ENCODE measurements at places on chromosomes 2 and 18.
A peak's percentile ranks its signal among the peaks of the same experiment; 100 is the strongest.

- ATAC-seq = no peak
Observed at GRCh38 chr2:144682248-144682647, 162.3 kb upstream of the ZEB2 start.

DNA sequence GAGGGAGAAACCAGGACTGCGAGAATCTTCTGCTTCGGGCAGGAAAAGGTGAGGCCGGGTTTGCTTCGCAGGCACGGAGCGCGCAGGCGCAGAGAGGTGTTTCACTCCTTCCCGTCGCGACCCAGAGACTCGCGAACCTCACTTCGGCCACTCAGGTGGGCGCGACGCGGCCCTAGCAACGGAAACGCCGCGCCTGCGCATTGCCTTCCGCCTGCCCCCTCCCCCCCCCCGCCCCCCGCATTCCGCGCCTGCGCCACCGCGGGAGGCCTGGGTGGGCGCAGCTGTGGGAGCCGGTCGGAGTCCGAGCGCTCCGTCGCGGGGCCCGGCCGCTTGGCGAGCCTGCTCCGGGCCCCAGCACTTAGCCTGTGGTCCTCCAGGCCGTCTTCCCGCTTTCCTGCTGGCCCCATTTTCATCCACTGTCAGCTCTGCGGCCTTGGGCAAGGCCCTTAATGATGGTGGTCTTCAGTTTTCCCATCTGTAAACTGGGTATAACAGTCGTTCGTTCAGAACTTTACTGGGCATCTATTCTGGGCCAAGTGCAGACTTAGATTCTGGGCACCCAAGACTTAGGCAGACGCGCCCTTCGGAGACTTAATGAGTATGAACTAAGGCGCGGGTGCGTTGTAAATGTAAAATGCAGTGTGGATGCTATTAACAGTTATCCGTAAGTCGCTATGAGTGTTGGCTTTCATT lies 62.1 kb upstream of the ACKR3 start:
- peak; percentile 55 for ATAC-seq

GRCh38 chr2:162490052-162490717 lies 146.3 kb downstream of the GCA start:
- no peak for ATAC-seq

- no peak for ATAC-seq
Observed at GRCh38 chr18:36158266-36158867, 28.7 kb downstream of the ELP2 start.

DNA sequence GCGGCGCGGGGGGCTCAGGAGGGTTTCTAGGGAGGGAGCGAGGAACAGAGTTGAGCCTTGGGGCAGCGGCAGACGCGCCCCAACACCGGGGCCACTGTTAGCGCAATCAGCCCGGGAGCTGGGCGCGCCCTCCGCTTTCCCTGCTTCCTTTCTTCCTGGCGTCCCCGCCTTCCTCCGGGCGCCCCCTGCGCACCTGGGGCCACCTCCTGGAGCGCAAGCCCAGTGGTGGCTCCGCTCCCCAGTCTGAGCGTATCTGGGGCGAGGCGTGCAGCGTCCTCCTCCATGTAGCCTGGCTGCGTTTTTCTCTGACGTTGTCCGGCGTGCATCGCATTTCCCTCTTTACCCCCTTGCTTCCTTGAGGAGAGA lies 5.2 kb downstream of the PROC start:
- peak; percentile 47 for ATAC-seq

- no peak for ATAC-seq
Observed at GRCh38 chr2:226868331-226869162, 32.7 kb downstream of the RHBDD1 start.

- no peak for ATAC-seq
Observed at GRCh38 chr2:39216346-39217191, 27.2 kb downstream of the CDKL4 start.

GRCh38 chr18:3498698-3499471 lies 48.9 kb downstream of the TGIF1 start:
- ATAC-seq = peak; percentile 67

DNA sequence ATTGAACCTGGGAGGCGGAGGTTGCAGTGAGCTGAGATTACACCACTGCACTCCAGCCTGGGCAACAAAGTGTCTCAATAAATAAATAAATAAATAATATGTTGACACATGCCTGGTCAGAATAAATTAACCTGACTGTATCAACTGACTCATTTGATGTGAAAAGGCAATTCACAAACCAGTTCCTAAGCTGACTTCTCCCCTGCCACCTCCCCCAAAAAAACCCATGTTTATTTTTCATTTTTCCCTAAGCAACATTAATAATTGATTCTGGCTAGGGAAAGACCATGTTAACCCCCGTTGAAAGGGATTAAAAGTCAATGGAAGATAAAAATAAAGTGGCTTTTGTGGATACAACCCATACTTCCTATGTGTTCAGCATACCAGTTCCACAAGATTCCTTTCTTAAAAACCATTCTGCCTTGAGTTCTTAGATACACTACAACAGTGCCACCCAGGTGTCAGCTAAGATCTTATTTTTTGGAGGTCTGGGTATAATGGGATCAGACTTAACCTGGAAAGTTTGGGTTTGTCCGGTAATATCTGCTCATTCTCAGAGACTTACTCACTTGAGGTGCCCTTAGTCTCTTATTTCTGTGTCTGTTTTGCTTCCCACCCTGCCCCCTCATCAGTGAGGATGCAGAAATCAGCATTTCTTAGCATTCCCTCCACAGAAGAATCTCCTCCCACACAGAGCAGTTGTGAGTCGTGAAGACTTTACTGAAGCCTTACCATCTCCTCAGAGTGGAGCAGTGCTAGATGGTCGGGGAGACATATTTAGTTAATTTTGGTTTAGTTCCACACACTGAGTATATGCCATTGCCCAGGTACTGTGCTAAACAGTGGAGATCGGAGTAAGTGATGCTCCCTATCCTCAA lies 10.1 kb upstream of the MCFD2 start:
- no peak for ATAC-seq

DNA sequence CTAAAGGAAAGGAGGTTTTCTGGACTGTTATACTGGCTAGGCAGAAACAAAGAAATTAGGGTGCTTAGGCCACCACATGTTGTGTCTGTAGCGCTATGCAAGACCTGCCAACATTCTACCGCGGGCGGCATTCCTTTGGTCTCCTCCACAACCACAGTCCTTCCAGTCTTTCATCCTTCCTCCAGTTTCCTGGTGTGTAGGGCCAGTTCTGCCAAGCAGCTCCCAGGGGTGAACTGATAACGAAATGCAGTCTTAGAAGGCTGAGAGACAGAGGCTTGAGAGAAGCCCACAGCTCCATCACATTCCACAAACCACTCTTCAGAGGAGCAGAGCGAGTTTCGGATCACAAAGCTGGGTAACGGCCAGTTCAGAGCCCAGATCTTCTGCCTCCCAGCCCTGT lies 19.5 kb upstream of the CXXC1 start:
- ATAC-seq = no peak

GRCh38 chr2:109647636-109648035 lies 33.5 kb downstream of the SOWAHC start:
- ATAC-seq = no peak

DNA sequence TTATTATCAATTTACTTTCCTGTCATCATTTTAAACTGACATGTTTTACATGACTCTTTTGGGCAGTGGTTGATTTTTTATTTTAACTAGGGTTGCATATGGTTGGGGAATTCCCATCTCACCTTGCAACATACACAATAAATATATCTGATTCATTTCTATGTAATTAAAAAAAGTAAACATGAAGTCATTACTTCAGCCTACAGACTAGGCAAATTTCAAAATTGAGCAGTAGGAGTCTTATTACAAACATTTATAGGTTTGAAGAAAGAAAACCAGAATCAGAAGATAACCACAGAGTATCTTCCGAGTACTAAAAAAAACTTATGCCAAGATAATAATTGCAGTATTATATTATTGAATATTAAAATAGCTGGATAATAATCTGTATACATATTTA lies 377.0 kb upstream of the VRK2 start:
- ATAC-seq = no peak

DNA sequence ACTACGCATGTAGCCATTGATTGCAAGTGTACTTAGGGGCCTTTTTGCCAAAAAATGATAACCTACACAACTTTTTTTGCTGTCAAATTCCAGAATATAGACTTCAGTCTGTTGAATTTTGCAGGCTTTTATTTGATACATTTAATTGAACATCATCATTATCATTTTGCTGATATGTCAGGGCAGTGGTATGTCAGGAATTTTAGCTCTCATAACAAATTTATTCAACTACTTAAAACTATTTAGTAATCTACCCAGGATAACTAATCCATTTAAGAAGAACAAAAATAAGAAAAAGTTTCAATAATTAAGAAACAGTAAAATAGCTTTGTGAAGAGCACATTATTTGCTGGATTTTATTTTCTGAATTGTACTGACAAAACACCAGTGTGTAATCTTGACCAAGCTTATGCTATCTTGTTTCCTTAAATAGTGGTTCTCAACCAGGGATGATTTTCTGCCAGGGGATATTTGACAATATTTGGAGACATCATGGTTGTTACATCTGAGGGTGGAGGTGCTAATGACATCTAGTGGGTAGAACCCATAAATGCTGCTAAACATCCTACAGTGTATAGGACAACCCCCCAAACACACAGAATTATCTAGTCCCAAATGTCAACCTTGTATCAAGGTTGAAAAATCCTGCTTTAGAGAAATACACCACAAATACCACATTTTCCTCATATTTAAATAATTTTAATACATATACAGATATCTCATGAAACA lies 12.1 kb upstream of the TTN start:
- no peak for ATAC-seq

- peak; percentile 31 for ATAC-seq
Observed at GRCh38 chr2:201984800-201985525, 48.7 kb upstream of the FZD7 start.

DNA sequence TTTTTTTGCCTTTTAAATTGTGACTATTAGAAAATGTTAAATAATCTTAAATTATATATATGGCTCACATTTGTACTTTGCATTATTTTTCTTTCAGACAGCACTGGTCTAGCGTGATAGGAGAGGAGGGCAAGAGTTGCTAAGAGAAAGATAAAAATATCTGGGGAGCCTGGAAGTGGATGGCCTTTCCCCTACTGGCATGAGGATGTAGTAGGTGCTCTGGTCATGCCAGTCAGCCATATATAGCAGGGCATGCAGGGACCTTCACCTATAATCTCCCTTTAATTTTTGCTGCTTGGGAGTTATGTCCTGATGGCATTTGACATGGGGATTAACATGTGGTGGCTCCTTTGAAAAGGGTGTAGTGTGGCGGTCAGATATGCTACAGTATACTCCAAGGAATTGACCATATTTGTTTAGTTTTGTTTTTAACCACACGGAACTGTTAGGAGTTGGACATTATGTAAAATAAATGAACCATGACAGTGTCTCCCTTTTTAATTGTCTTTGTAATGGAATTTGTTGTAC lies 144.7 kb downstream of the BABAM2 start:
- ATAC-seq = no peak

DNA sequence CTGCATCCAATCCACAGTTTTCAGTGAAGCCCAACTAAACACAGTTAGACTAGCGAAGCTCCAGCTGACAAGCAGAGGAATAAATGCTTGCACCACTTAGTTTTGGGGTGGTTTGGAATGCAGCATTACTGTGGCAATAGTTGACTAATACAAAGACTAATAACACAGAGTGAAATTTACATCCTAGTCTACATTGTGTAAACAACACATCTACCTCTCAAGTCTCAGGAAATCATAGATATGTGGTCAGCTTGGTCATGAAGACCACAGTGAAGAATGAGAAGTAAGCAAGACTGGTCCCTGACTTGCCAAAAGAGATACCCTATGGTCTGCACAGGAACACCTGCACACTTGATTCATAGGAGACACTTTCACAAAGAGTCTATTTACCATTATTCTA lies 155.1 kb upstream of the TANK start:
- ATAC-seq = no peak

- no peak for ATAC-seq
Observed at GRCh38 chr2:112784199-112785189, at the start of gene IL1A. TSS of gene IL1A (minus strand) at chr2:112784493. CDS start at chr2:112783770, 723 bp downstream.

DNA sequence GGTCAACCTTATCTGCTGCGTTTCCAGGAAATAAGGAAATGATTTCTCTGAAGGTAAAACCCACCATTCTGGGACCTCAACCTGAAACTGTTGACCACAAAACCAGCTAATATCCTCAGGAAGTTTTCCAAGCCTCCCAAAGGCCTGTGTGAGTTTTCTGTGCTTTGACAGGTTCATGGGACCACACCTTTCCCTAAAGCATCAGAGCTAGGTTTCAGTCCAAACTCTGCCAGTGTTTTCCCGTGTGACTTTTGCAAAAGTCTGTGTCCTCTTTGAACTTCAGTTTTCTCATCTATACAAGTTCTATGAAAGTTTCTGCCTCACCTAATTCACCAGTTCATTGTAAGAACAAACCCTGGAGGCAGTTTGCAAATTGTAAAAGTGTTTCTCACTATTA lies 39.8 kb downstream of the VSNL1 start:
- ATAC-seq = no peak

DNA sequence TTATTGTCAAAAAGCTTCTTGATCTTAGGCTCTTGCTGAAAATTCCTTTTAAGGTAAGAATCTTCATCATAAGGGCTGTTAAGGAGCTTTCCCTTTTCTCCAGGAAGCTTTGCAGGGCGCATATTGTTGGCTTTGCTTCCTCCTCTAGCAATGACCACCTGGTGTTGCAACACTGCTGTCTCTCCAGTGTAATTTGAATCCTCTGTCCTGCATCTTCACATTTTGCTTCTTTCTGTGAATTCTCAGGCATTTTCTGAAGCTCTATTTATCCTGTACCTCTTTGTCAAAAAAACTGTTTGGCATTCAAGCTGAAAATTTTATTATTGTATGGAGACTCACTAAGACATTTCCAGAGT lies 533.1 kb upstream of the CHAC2 start:
- ATAC-seq = no peak

DNA sequence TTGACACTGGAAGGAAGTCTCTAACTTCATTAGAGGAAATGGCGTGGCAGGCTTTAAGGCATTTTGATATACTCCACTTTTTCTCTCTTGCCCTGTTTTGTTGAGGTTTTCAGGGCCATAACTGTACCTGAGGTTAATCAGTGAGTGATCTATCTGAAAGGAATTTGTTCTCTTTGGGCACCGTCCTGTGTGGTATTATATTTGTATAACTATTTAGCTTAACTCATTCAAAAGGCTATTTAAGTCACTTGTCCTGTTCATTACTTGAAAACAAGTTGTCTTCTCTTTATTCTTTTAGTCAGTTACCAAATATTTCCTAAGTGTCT lies 180.4 kb downstream of the NEDD4L start:
- ATAC-seq = no peak

DNA sequence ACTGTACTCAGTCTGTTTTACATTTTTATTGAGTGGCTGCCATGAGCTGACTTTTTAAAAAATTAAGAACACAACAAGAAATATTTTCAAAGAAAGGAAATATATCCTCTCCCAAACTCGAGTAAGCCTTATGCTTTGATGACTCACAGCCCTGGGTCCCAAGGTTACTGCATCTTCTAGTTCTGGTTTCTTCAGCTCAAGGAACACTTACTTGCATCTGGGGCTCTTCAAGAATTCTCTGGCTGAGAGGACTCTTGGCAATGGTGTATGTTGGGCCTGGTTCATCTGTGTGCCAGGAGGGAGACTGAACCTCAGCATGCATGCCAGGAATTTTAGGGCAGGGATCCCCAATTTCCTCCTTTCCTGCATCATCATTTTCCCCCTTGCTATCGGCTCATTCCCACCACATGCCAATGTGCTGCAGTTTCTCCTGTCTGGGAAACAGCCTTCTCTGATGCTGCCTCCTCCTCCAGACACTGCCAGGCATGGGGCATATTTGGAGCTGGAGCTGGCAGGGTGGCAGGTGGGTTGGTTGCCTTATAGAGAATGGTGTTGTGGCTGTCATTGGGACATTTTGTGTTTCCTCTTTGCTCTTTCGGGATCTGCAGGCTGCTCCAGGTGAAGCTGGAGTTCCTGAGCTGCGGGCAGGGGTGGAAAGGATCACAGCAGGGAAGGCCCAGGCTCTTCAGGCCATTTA lies 192.2 kb upstream of the HS6ST1 start:
- no peak for ATAC-seq

GRCh38 chr2:181085734-181086133 lies 105.3 kb downstream of the UBE2E3 start:
- ATAC-seq = no peak

All from stimulated activated memory B cell treated with anti-CD40 and anti-IgM and Interleukin-4, amounts not matched to agents 10 μg/mL and 1 μg/mL and 100 μg/mL, for 72 hours (primary cell).